ENCODE measurements at places on chromosomes 3 and 15.

GRCh38 chr15:34783431-34783830 is 11.9 kb downstream of the ACTC1 start:
- no peak for DNase-seq

DNA sequence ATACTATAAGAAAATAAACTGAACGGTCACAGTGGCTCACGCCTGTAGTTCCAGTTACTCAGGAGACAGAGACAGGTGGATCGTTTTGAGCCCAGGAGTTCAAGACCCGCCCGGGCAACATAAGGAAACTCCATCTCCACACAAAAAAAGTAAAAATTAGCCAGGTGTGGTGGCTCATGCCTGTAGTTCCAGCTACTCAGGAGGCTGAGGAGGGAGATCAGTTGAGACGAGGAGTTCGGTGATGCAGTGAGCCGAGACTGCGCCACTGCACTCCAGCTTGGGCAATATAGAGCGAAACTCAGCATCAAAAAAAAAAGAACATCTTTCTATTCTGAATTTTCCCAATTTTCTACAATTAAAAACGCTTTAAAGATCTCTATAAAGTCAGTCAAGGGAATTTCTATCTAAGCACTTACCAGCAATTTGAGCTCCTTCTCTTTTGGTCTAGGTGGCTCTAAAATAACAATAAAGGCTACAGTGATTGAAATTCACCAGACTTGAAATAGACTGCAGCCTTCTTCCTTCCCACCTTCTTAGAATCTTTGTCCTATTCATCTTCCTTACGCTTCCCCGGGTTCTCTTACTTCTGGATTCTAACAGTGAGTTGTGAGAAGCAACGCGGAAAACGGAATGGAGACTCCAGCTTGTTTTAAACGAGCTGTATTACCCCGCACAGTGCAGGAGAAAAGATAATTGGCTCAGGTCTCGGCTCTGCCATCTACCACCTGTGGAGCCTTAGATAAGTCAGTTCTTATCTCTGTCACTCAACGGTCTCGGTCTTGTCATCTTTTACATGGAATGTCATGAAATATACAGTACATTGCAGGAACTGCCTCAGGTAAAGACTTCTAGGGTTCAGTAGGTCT is 812 bp upstream of the SEC62 start:
- DNase-seq, result no peak

DNA sequence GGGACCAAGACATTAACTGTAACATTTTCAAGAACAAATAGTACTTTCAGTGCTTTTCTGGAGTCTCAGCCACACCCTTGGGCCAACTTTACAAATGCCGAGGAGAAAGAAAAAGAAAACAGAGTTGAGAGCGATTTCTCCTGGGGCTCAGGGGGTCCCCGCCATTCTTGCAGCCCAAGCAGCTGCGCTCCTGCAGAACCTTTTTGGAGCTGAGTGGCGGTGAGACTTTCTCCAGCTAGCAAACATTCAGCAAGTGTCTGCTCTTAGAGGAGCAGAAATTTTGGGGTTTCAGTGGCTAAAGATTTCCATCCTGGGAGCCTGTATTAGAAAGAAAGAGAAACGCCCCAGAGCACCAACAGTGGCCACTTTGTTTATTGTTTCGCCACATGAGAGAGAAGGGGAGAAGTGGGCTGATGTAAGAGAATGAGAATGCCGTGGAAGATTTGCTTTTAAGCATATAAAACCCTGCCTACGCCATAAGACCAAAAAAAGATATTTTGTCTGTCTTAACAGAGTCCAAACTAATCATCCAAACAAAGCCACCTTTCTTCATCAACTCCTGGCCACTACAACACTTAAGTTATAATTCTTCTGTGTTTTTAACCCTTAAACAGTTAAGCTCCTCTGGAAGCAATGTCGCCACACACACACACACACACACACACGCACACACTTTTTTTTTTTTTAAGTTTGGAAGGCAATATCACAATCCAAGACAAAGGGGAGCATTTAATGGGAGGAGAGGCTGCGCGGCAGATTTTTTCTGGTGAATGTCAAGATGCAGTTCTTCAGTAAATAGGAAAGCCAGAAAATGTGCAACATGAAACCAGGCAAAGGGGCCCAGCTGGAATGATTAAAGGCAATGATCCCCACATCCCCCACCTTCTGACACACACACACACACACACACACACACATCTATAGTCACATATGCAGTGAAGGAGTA is 19.2 kb downstream of the EID1 start:
- no peak for DNase-seq

GRCh38 chr3:193743702-193744047 is 150.7 kb downstream of the OPA1 start:
- no peak for DNase-seq

GRCh38 chr3:55826731-55827496 is 339.8 kb upstream of the WNT5A start:
- DNase-seq, result no peak

- no peak for DNase-seq
Observed at GRCh38 chr3:14822670-14823390, 4.1 kb downstream of the FGD5 start.
